ENCODE measurements at places on chromosomes 7 and 10. TPM values are rescaled to one million over a fixed set of nuclear protein-coding genes. Genes with fewer than 3 reads are reported as not detected.

- no peaks in the 10 kb centered on the region for H3K27me3 ChIP-seq
- H3K4me1 ChIP-seq = peaks cover 20% of the 10 kb centered on the region
- peak within 1 kb of the TSS; percentile 52 for H3K4me3 ChIP-seq
Measured at GRCh38 chr10:71773221-71773971, at the start of gene VSIR. VSIR (minus strand) TSS chr10:71773520; CDS start chr10:71773439, 81 bp downstream.

- no peak overlapping the region for H3K27ac ChIP-seq
- H3K4me3 ChIP-seq = no peak overlapping the region
- H3K36me3 ChIP-seq = no peaks in the 10 kb centered on the region
- no peak for DNase-seq
- no peaks in the 10 kb centered on the region for H3K4me1 ChIP-seq
Measured at GRCh38 chr7:124062171-124062570, 29.3 kb upstream of the TMEM229A start.

BNIP3 gene
- total RNA-seq = 141 TPM

- H3K27me3 ChIP-seq = peaks cover 14% of the 10 kb centered on the region
- no peak for DNase-seq
- H3K4me3 ChIP-seq = no peak overlapping the region
- no peaks in the 10 kb centered on the region for H3K36me3 ChIP-seq
- H3K27ac ChIP-seq = no peak overlapping the region
Measured at GRCh38 chr10:77685432-77685831, 47.8 kb upstream of the KCNMA1 start.

DNA sequence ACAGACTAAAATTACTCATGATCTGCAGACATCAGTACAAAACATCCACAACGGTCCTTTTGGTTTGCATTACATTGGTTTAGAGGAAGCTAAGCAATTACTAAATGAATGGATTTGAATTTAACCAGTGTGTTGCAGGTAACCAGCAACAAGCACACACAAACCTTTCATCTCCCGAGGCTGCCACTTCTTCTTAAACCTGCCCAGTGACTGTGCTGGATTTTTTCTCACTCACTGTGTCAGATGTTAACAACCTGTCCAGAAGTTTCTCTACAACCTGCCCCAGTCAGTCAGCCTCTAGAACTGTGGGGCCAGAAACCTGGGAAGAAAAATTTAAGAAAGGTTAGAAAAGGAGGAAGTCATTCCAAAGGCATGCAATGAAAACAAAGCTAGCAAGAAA lies 2.4 kb upstream of the MEOX2 start:
- H3K4me3 ChIP-seq = no peak overlapping the region
- peaks cover 19% of the 10 kb centered on the region for H3K4me1 ChIP-seq
- no peak overlapping the region for H3K27ac ChIP-seq
- H3K36me3 ChIP-seq = no peaks in the 10 kb centered on the region
- no peak for DNase-seq
- H3K27me3 ChIP-seq = peaks cover 56% of the 10 kb centered on the region

DNA sequence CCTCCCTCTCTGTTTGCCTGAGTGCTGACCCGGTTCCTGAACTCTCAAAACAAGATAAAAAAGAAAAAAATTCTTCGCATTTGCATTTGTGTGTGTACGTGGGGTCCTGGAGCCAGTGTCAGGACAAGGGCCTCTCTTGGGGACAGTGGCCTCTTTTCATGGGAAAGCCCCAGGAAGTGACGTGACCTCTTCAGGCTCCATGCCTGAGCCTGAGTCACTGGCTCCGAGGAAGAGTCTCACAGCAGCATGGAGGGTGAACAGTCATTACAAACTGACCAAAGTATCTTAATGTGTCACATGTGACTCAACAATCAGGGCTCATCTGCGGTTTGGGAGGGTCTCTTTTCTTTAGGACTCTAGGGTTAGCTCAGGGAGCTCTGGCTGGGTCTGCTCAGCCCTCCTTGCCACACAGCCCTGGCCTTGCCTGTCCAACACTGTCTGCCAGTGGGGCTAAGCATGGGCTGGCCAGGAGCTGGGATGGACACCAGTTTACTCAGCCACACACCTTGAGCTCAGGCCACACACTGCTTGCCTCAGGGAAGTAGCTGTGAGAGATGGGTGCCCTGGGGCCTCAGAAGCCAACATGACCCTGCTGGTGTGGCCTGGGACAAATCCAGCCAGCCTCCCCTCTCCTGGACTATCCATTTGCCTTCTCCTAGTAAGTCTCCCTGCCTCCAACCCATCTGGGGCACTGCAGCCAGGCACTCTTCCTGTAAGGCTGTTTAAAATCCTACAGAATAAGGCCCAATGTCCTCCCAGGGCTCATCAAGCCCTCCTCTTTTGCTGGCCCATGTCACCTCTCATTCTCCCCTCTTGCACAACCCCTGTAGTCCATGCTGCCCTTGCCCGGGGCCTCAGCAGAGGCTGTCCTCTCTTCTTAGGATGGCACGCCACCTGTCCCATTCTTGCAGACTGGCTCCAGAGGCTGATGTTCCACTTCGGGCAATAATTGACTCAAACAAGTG lies 10.5 kb downstream of the TMEM273 start:
- peak; percentile 85 for DNase-seq
- H3K36me3 ChIP-seq = no peaks in the 10 kb centered on the region
- H3K27me3 ChIP-seq = no peaks in the 10 kb centered on the region
- no peak overlapping the region for H3K4me3 ChIP-seq

GRCh38 chr10:122162671-122163173 lies 108.4 kb upstream of the BTBD16 start:
- peak overlapping the region; percentile 62 for H3K4me3 ChIP-seq
- DNase-seq = no peak
- no peak overlapping the region for H3K27ac ChIP-seq
- H3K27me3 ChIP-seq = no peaks in the 10 kb centered on the region

DNA sequence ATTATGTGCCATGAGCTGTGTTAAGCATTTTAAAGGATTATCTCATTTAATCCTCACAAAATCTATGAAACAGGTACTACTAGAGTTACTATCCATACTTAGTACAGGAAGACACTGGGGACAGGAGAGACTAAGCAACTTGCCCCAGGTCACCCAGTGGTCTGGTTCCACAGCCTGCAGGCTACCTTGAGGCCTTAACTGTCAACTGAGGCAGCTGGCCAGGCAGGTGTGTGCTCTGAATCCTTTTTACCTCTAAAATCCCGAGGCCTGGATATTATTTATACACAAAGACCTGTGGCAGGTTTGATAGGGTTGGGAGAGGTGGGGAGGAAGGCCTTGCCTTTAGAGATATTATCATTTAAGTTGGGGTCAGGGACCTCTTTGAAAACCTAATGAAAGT lies 3.1 kb downstream of the ZNF777 start:
- peaks cover 10% of the 10 kb centered on the region for H3K4me1 ChIP-seq
- no peaks in the 10 kb centered on the region for H3K27me3 ChIP-seq

- H3K4me1 ChIP-seq = no peaks in the 10 kb centered on the region
- H3K36me3 ChIP-seq = no peaks in the 10 kb centered on the region
- no peak overlapping the region for H3K4me3 ChIP-seq
- H3K27me3 ChIP-seq = peaks cover 3% of the 10 kb centered on the region
- H3K27ac ChIP-seq = no peak overlapping the region
Measured at GRCh38 chr7:47354071-47354470, 227.8 kb downstream of the TNS3 start.

CCL24 gene
- total RNA-seq = not detected

- no peaks in the 10 kb centered on the region for H3K36me3 ChIP-seq
- peaks cover 3% of the 10 kb centered on the region for H3K27me3 ChIP-seq
- peaks cover 12% of the 10 kb centered on the region for H3K4me1 ChIP-seq
- no peak for DNase-seq
- H3K4me3 ChIP-seq = no peak overlapping the region
- no peak overlapping the region for H3K27ac ChIP-seq
Measured at GRCh38 chr10:69449841-69450240, 1.4 kb upstream of the TSPAN15 start.

DNA sequence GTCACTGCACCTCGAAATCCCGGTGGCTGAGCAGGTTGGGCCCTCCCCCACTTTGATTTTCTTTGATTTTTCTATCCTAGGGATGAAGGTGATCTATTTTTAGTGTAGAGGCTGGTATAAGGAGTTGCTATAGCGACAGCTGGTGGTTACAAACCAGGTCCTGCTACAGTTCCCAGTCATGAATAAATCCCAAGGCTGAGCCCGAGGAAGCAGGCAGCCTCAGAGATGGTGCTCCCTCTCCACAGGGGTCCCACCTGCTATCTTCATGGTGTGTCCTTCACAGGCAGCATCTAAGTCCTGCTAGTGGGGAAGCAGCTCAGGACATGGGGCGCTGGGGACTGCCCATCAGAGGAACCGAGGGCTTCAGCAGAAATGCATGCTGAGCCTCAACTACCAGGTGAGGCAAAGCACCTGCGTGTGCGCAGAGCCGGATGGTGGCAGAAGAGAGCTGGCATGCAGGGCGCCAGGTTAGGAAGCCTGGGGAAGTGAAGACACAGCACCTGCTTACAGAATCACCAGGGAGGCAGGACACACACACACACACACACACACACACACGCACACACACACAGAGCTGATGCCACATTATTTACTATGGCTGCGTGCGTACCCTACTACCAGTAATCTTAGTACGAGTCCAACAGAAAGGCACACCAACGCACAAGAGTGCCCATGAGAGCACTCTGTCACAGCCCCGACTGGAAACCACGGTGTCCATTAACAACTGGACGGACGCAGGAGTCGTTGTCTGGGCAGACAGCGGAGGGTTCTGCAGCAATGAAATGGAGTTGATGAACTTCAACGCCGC lies 150.9 kb downstream of the PRKAG2 start:
- no peaks in the 10 kb centered on the region for H3K27me3 ChIP-seq
- peaks cover 27% of the 10 kb centered on the region for H3K4me1 ChIP-seq
- no peak overlapping the region for H3K4me3 ChIP-seq
- no peak for DNase-seq
- H3K27ac ChIP-seq = no peak overlapping the region

OR2A42 gene
- not detected for total RNA-seq

DNA sequence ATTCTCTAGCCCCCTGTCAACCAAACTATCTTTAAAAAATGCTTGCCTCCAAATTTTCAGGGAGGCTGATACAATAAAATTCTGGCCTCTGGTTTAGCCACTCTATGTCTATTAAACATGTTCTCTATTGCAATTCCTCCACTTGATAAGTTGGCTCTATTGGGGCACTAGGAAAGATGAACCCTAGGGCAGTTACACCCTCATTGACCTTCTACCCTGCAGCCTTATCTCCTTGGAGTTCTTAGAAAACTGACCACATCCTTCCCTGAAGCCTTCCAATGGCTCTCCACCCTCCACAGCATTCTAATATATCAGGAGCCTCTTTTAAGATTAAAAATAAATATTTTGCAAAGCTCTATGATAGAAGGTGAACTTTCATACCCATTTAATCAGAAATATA lies 30.6 kb downstream of the SVOPL start:
- no peak for DNase-seq
- peaks cover 4% of the 10 kb centered on the region for H3K27me3 ChIP-seq
- no peaks in the 10 kb centered on the region for H3K4me1 ChIP-seq

GRCh38 chr7:158494162-158494586 lies 93.4 kb downstream of the PTPRN2 start:
- H3K27ac ChIP-seq = no peak overlapping the region
- H3K4me3 ChIP-seq = no peak overlapping the region
- H3K4me1 ChIP-seq = no peaks in the 10 kb centered on the region
- H3K27me3 ChIP-seq = no peaks in the 10 kb centered on the region

DNA sequence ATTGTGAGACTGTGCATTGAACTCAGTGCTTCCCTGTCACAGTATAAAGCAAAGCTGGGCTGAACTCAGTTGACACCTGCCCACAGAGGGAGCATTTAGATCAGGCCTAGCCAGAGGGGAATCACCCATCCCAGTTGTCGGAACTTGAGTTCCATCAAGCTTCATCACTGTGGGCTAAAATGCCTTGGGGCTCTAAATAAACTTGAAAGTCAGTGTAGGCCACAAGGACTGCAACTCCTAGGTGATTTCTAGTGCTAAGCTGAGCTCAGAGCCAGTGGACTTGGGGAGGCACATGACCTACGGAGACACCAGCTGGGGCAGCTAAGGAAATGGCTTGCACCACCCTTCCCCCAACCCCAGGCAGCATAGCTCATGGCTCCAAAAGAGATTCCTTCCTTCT lies 7.7 kb upstream of the ABCB4 start:
- no peak for DNase-seq
- H3K4me1 ChIP-seq = peaks cover 16% of the 10 kb centered on the region
- no peaks in the 10 kb centered on the region for H3K36me3 ChIP-seq
- no peak overlapping the region for H3K4me3 ChIP-seq

ARHGEF35 gene
- total RNA-seq = 4.4 TPM

GRCh38 chr7:64504581-64505120 lies 58.2 kb downstream of the ZNF680 start:
- no peaks in the 10 kb centered on the region for H3K4me1 ChIP-seq
- H3K27me3 ChIP-seq = no peaks in the 10 kb centered on the region
- DNase-seq = peak; percentile 22
- no peak overlapping the region for H3K4me3 ChIP-seq

GRCh38 chr10:74049955-74050354 lies 52.0 kb downstream of the VCL start:
- peaks cover 14% of the 10 kb centered on the region for H3K4me1 ChIP-seq
- no peak overlapping the region for H3K27ac ChIP-seq
- no peak overlapping the region for H3K4me3 ChIP-seq

Measured in astrocyte (in vitro differentiated cells and primary cell).